Fibroblast of villous mesenchyme (primary cell): ENCODE measurements at places on chromosomes 2 and 18. TPM values are rescaled to one million over a fixed set of nuclear protein-coding genes. Genes with fewer than 3 reads are reported as not detected.

COL4A3 gene
- total RNA-seq = under 0.01 TPM in 2 replicates

DNA sequence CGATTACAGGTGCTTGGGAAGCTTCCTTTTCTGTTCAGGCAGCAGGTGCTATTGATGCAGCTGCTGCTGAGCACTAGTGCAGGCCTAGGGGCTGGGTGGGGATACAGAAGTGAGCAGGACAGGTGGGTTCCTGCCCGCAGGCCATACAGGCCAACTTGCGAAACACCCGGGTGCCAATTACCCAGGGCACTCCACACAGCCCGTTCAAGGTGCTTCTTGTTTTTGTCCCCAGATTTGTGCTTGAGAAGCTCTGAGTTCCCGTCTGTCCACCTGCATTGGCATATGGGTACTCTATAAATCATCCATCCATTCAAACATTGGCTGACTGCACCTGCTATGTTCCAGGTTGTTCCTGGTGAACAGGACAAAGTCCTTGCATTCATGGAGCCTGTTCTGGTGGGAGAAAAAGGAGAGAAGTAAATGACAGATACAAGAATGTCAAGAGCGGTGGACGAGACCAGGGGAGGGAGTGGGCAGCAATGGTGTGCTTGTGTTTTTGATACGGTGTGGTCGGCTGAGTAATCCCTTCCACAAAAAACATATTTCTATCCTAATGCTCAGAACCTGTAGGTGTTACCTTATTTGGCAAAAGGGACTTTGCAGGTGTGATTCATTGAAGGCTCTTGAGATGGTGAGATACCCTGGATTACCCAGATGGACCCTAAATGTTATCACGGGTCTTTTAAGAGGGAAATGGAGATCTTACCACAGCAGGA, 31.4 kb downstream of the SH3BP4 start:
- no peak for DNase-seq

- no peak for DNase-seq
These were observed 373.6 kb downstream of the CDH7 start for GRCh38 chr18:66124394-66124793.

MAP2 gene
- total RNA-seq = 2.3 and 37.1 TPM in 2 replicates

LRP2 gene
- under 0.01 TPM in 2 replicates for total RNA-seq

C2orf74 gene
- total RNA-seq = 4.2 and 13.0 TPM in 2 replicates

IL36RN gene
- total RNA-seq = not detected in 2 replicates
